HCT116 (cell line): ENCODE measurements at places on chromosomes 7 and 10.

DNA sequence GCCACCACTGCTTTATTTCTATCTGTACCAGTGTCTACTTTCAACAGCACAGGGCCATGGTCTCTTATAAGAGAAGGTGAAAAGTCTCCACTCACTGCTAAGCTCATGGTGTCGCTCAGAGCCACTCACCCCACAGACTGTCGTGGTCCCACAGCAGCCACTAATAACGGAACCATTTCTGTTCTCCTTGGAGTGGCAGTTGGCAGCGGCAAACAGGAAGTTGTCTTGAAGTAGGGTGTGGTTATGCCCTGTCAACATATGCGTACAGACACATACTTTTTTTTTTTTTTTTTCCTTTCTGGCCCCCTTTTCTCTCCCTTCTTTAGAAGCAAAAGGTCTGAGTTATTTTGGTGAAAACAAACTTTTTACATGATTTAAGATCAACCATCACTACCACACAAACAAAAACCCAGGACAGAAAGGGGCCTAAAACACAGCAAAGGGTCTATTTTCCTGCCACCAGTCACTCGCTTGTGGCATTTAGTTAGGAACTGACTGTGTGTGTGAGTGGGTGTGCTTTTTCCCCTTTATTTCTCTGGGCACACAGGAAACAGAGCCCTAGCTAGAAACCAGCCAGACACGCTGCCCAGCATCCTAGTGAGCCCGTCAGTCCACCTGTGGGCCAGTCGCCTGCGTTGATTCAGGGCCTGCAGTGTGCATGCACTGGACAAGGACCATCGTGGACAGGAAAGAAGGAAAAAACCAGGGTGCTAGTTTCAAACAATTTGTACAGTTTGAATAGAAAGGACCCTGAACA, 96.7 kb upstream of the EFCAB10 start:
- no peak for DNase-seq

GRCh38 chr7:92391071-92391470, 56.2 kb upstream of the GATAD1 start:
- DNase-seq, result no peak

DNA sequence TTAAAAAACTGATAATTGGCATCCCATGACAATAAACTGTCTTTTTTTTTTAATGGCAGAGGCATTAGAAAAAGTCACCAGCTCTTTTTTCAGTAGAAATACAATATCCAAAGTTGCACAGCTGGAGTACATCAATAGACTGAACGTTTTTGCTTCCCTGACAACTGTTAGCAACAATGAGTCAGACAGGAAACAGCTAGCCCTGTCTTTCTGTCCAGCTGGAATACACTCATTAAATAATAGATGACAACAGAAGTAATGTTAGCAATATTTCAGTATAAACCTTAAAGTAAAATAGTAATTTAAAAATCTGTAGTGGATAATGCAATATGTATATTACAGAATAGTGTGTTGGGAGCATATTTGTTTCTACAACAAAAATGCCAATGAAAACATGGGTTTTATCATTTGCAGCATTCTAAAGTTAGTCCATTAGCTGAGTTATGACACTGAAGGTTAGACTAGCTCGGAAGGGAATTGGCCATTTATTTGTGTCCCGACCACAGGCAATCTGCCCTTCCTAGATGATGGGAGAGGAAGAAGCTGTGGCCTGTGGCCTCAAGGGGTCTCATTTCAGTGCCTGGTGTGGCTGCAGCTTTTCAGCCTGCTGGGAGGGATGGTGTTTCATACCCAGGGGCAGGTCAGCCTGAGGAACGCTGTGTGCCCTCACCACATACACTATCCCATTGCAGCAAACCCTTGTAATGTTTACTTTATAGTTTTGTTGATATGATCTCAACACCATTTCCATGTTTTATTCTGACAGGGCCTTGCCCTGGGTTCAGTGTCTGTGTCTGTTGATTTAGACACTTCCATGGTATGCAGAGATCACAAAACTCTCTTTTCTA, 173.3 kb downstream of the SLC16A9 start:
- no peak for DNase-seq

DNA sequence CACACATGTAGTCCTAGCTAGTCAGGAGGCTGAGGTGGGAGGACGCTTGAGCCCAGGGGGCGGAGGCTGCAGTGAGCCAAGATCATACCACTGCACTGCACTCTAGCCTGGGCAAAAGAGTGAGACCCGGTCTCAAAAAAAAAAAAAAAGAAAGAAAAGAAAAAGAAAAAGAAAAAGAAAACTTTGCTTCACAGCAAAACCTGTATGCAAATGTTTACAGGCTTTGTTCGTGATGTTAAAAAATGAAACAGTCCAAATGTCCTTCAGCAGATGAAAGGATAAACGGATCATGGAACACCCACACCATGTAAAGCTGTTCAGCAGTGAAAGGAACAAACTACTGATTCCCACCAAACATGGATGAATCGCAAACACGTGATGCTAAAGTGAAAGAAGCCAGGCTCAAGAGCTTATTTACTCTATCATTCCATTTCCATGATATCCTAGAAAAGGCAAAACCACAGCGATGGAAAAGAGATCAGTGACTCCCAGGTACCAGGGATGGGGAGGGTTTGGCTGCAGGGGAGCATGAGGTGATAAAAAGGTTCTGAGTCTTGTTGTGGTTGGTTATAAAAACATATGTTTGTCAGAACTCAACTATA, 15.1 kb downstream of the LRRC20 start:
- no peak for DNase-seq

- no peak for DNase-seq
Observed at GRCh38 chr7:66015440-66016130, 33.6 kb upstream of the GUSB start.

DNA sequence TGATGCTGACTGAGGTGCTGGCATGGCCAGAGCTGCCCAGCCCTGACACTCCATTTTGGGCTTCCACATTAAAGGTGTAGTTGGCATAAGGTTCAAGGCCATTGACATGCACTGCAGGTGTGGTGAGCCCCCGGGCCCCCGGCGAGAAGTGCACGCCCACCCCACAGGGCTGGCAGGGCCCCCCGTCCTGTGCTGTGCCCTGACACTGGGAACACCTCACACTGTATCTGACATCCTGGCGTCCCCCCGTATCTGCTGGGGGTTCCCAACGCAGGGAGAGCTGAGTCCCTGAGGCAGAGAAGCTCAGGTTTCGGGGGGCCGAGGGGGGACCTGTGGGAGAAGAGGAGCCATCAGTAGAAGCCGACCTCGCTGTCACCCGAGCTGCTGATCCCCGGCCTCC, 10.0 kb downstream of the EPHA1 start:
- no peak for DNase-seq

DNA sequence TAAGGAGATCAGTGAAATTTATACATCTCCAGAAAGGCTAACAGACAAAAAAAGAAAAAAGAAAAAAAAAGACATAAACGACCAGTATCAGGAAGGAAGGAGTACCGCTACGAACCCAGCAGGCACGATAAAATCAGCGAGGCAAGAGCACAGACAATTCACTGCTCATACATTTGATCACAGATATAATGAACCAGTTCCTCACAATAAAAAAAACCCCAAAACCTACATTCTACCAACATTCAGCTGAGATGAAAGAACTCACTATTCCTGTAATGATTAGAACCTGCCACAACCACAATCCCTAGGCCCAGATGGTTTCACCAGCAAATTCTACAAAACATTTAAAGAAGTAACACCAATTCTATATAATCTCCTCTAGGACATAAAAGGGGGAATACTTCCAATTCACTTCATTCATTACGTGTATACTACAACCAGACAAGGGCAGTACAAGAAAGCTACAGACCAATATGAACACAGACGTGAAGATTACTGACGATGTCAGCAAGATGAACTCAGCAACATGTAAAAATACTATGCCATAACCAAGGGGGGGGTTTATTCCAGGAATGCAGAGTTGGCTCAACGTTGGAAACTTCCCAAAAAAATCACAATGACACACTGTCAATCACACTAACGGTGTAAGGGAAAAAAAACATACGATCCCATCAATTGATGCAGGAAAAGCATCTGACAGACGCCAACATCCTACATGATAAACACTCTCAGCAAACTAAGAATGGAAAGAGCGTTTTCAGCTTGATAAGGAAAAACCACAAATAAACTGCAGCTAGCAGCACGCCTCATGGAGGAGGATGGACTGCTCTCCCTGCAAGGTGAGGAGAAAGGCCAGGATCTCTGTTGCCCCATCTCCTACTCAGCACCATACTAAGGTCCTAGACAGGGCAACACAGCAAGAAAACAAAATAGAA, 256.2 kb downstream of the ELFN1 start:
- DNase-seq, result no peak

DNA sequence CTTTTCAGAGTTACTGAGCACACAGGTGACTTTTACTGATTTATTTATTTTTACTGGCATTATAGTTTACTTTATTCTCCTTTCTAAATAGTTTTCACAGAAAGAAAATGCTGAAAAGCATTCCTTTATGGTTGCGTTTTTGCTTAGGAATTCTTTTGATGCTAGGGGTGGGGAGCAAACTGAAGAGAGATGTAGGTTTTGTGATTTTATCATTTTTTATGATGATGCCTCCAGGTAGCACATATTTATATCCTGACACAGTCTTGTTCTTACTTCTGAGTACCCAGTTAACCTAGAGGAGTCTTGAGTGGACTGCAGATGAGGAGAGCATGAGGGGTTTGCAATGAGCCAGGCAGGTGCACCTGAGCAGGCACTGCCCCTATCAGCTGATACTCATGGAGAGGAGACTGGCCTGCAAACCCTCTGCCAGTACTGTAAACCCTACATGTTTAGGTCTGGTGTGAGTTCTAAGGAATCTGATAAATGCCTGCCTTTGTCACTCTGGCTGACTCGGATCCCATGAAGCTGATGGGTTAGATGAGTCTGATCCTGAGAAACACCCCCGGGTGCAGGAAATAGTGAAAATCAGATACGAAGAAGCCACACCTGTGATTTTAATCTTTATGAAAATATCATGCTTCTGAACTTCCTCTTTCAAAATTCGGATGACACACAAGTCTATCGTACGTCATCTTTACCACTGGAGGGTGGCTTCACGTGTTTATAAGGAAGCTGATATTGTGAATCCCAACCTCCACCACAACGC, 302.9 kb downstream of the WDR37 start:
- DNase-seq, result no peak

GRCh38 chr10:8063128-8063908, 8.8 kb downstream of the GATA3 start:
- DNase-seq, result no peak

DNA sequence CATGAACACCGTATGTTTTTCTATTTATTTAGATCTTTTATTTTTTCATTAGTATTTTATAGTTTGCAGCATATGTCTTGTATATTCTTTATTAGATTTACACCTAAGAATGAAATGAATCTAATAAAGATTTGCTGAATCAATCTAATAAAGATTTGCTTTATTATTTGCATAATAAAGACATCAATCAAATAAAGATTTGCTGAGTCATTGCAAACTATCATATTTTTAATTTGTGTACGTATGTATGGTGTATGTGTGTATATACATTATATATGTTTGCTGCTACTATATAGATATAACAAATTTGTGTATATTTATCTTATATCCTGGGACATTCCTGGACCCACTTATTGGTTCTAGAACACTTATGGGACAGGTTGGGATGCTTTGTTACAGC, 147.5 kb downstream of the PTN start:
- no peak for DNase-seq

GRCh38 chr10:37434091-37434490, 308.7 kb downstream of the ANKRD30A start:
- no peak for DNase-seq

DNA sequence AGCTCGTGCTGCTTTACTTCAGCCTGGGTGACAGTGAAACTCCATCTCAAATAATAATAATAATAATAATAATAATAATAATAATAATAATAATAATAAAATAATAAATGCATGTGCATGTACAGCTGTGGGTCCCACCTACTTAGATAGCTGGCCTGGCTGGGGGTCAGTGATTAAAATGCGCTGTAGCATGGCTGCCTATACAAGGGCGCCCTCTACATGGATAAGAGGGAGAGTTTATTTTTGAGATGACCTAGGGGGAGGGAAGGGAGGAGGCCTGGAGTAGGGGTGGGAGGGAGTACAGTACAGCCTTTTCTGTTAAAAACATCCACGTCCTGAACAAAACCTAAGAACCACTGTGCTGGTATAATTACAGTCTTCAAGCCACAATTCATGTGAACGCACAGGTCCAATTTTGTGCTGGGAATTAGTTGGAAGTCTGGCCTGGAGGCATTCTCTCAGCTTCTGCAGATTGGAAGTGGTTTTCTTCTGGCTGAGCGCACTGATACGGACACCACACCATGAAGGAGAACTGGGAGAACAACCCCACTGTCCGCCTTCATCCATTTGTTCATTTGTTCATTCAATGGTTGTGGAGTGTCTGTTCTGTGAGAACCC, 146.5 kb downstream of the TMEM178B start:
- DNase-seq, result peak; percentile 7

DNA sequence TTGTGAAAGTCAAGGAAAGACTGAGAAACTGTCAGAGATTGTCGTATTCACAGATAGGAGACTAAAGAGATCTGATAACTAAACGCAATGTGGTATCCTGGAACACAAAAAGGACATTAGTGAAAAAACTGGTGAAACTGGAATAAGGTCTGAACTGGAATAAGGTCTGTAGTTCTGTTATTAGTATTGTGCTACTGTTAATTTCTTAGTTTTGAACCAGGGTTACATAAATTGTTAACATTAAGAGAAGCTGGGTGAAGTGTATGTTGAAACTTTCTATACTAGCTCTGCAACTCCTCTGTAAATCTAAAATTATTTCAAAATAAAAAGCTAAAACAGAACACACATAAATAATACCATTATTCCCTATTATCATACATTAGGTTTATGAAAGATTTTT, 3.4 kb upstream of the NT5C2 start:
- no peak for DNase-seq

GRCh38 chr7:71261066-71261465, 129.1 kb downstream of the GALNT17 start:
- no peak for DNase-seq

GRCh38 chr10:43273543-43273942, 6.7 kb upstream of the RASGEF1A start:
- DNase-seq, result no peak
